NCI-H187 treated with DMSO at 0.1 percent for 48 hours (cell line): ENCODE measurements at places on chromosomes 3 and 15.

GRCh38 chr15:37103475-37104423, 3.4 kb upstream of the MEIS2 start:
- DNase-seq: no peak

GRCh38 chr15:45157974-45158373, 28.2 kb downstream of the DUOX1 start:
- no peak for DNase-seq

- DNase-seq: no peak
Observed at GRCh38 chr3:188147782-188148181, 6.2 kb upstream of the LPP start.

DNA sequence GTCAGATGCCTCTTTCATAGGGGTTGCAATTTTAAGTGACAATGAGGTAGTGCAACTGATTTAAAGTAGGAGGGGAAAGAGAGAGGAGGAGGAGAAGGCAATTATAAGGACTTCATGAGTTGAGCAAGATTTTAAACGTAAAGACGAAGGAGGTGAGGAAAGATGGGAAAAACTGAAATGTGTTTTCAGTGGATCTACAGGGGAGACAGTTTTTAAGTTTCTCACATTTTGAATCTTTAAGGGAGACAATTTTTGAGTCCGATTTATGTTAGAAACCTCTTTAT, 68.7 kb upstream of the LIMD1 start:
- no peak for DNase-seq

GRCh38 chr3:13705702-13706280, 156.9 kb downstream of the FBLN2 start:
- no peak for DNase-seq

DNA sequence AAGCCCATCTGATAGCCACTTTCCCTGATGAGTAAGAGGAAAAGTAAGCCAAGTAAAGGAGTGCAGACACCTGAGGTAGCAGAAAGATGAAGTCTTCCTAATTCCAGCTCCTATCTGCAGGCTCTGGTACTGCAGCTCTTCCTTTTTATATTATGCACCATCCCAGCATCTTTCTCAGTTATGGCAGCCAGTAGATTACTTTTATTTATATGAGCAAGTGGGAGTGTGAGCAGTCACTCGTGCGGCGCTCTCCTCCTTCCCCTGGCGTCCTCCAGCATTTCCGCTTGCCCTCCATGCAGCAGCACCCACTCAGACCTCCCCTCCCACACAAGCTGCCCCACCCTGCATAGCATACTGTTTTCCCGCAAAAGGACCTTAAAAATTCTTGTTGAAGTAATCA, 465.9 kb upstream of the DPPA4 start:
- no peak for DNase-seq

DNA sequence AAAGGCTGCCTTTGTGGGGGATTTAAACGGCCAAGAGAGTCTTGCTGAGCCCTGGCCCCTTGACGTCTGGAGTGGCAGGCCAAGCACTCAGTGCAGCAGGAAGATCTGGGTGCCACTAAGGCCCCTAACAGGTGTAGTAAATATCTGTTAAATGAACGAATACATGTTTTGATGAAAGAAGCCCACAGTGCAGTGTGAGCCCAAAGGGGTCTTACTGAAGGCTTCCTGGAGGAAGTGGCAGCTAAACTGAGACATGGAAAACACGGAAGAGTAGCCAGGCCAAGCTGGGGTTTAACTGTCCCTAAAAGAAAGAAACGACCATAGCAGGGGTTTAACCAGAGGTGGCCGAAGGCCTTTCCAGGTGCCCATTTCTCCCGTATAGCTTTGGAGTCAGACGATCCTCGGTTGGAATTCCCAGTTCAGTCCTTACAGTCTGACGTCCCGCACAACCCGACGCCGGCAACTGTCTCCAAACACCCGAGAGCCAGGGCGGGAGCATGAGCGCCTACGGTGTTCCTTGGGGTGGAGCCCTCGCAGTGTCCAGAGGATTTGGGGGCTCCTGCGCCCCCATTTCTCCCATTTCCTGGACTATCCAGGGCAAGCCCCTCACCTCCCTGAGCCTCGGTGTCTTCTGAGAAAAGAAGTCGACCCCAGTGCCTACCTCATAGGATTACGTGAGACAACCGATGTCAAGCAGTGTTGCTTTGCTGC, 910 bp upstream of the ABHD6 start:
- DNase-seq: no peak

DNA sequence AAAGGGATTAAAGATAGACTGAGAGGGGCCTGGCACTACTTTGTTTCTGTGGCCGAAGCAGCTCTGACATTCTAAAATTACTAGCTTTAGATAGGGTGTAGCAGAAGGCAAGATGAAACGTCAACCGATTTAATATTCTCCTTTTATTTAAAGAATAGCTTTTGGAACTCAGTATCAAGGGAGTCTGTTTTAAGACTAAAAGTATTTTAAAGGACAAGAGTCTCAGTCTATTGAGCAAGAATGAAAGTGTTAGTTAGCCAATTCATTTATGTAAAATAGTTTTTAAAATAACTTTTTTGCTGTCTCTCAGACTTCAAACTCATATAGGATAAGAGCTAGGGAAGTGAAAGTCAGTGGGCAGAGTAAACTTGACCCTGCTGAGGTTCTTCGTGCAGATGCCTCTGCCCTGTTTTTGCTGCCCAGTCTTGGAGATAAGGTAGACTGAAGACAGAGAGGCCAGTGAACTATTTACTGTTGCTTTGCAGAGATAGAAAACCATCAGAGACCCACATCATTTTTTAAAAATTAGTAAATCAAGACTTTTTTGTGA, 1090.9 kb downstream of the ROBO2 start:
- DNase-seq: no peak

DNA sequence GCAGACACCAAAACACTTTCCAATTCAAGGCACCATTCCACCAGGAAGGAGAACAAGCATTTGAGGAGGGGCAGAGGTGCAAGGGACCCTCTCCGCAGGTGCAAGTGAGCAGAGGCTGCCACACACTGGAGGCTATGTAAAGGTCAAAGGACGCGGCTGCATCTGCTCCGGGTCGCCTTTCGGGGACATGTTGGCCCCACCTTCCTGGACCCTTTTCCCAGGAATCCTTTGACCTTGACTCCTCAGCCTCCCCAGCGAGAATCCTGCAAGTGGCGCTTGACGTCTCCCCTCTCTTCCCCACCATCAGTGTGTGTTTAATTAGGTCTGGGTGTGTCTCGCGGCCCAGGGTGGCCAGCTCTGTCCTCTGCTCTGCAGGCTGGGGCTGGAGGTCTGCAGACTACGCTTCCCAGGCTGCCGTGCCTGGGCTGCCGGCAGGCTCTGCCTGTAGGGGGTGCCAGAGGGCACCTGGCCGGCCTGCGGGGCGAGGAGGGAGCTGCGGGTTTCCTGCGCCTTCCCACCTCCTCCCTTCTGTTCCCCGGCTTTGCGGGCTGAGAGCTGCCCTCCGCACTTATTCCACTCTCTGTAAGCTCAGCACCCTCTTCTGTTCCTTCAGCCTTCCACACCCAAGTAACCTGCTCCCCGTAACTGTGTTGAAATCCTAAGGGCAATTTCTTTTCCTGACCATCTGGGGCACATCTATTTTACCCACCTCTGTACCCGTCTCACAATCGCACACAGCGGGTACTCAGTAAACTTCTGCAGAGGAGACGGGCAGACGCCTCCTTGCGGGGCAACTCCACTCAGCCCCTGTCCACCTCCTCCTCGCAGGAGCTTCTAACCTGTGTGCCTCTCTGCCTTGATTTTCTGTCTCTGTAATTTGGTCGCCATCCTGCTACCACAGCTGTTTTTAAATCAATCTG, 129.8 kb downstream of the NSMCE3 start:
- DNase-seq: no peak

DNA sequence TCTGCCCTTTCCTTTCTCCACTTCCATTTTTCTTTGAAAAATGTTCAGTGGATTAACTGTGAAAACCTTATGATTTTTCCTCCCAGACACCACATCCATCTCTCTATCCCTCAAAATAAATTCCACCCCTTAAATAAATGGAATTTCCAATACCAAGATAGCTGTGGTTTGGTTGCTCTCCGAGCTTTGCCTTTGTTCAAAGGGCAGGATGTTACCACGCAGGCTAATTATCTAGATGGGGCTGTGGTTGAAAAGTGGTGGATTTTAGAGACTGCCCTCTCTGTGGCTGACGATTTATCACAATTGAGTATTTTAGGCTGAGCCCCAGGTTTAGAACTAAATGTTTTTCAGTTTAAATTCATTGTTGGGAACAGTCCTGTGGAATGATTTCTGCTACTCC, 36.9 kb upstream of the CMSS1 start:
- DNase-seq: no peak

DNA sequence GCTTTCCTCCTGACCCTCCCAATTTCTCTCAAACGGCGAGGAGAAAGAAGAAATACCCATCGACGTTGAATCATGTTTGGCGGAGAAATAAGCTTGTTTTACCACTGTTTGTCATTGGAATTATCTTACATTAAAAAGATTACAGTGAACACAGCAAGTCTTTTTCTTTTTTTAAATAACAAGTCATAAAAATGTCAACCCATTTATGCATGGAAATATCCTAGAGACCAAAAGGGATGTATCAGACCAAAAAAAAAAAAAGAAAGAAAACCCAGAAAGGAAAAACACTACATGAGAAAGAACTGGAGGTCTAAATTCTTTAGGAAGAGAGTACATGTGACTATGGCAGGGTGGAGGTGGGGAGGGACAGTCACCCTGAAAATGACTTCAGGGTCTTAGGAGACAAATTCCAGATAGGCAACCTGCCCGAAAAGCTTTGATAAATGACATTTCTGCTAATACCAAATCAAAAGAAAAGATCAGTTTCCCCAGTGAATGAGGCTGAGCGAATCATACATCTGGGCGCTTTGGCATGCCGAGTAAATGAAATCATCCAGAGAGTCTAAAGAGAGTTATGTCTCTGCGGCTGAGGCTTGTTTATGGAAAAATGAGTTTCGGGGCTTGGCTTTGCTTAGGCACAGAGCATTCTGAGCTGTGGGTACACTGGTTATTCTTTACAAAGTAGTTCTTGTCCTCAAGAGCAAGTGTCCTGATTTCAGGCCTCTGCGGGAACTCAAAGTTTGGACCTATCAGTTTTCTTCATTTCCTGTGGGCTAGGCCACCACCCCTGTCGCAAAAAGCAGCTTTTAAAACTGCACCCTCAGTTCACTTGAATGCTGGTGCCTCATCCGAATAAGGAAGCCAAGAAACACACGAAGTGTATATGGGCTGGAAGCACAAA, 110.1 kb upstream of the TGFBR2 start:
- DNase-seq: no peak

GRCh38 chr3:188319569-188319968, 165.6 kb downstream of the LPP start:
- no peak for DNase-seq

DNA sequence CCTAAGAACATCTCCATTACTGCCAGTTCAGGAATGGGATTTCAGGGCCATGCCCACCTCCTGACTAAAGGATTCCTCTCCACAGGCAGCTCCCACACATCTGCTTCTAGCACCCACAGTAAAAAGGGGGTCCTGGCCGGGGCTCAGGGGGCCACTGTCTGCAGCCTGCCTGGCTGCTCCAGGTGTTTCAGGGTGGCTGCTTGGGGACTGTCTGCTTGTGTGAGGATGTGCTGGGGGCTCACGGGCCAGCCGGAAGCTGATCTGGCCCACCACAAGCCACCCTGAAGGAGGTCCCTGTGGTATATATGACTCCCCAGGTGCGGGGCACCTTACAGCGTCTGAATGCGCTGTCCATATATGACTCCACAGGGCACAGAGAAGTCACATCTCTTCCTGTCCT, 135.4 kb downstream of the NSMCE3 start:
- DNase-seq: no peak

- DNase-seq: no peak
Observed at GRCh38 chr3:39203860-39204259, 11.5 kb upstream of the XIRP1 start.

DNA sequence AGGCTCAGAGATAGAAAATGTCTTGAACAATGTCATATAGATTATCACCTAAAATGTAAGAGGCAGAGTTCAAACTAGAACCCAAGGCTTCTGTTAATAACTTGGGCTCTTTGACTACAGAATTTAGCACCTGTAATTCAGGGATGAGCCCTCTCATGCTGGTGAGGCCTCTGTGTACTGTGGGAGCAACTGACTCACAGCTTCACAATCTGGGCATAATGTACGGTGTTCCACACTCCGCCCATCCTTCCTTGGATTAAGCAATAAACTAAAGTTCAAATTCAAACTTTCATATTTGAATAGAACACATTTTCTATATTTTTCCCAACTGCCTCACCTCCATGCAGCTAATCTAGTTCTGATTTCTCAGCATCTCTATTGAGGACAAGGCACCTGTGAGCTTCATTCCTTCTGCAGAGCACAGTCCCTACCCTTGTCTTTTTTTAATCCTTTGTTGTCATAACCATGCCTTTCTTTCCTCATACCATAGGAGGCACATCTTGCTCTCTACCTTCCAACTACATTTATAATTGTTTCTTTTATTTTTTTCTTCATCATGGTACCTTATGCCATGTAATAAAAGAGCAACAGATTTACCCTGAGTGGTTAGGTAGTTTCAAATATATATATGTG, 392.1 kb downstream of the NLGN1 start:
- DNase-seq: no peak

- DNase-seq: no peak
Observed at GRCh38 chr15:75561888-75562287, 17.2 kb downstream of the PTPN9 start.

DNA sequence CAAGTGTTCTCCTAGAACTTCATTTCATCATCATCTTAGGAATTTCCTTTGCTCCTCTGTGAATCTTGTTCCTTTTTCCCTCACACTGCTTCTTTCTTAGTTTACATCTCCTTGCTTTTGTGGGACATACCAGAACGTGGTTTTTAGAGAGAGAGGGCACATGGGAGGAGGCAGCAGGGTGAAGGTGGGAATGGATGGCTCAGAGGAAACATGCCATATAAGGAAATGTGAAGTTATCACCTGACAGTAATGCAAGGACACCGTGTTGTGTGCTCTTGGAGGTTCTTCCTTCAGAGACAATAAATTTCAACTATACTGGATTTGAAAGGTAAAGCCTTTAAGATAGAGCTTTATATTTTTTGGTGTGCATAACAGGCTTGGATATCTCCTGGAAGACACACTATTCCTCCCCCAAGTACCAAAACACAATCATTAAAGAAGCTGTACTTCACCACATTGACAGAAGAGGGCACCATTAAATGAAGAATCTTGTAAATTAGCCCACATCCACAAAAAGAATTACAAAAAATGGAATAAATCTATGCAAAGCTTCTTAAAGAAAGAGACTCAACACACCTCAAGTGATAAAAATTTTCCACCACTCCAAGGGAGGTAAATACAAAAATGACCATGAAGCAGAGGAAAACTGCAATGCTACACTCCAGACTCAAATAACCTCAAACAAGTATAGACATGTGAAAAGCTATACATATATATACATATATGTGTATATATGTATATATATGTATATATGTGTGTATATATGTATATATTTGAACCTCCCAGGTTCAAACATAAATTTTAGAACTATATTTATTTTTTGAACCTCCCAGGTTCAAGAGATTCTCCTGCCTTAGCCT, 26.1 kb downstream of the RPL39L start:
- DNase-seq: no peak

GRCh38 chr3:113210604-113211329, 590 bp upstream of the BOC start:
- no peak for DNase-seq
